ENCODE measurements at places on chromosomes 4 and X.
A peak's percentile ranks its signal among the peaks of the same experiment; 100 is the strongest.

DNA sequence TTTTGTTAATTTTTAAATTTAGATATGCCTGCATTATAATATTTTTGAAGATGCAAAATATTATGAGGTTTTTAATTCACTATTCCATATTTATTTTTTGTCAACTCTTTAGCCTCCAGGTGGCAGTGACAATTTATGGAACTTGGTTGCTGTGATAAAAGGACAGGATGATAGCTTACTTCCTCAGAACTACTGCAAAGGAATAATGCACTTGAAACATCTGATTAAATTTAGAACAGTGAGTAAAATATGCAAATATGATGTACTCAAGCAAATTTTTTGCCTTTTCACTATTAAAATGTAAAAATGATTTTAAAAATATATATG lies 45.1 kb downstream of the SPATA4 start:
- peak; percentile 21 for DNase-seq

DNA sequence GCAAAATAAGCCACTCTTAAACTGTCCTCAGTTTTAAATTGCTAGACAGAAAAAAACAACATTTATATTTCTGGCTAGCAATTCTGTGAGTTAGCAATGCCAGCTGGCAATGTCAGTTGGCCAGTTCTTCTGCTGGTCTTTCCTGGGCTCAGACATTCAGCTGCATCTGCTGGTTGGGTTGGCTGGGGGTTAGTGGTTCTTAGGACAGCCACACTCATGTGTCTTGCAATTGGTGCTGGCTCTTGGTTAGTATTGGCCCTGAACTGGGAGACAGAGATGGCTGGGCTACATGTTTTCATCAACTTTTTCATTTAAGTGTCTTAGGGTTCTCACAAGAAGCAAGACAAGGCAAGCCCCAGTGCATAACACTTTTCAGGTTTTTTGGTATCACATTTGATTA lies 48.0 kb upstream of the PDLIM5 start:
- DNase-seq = no peak

DNA sequence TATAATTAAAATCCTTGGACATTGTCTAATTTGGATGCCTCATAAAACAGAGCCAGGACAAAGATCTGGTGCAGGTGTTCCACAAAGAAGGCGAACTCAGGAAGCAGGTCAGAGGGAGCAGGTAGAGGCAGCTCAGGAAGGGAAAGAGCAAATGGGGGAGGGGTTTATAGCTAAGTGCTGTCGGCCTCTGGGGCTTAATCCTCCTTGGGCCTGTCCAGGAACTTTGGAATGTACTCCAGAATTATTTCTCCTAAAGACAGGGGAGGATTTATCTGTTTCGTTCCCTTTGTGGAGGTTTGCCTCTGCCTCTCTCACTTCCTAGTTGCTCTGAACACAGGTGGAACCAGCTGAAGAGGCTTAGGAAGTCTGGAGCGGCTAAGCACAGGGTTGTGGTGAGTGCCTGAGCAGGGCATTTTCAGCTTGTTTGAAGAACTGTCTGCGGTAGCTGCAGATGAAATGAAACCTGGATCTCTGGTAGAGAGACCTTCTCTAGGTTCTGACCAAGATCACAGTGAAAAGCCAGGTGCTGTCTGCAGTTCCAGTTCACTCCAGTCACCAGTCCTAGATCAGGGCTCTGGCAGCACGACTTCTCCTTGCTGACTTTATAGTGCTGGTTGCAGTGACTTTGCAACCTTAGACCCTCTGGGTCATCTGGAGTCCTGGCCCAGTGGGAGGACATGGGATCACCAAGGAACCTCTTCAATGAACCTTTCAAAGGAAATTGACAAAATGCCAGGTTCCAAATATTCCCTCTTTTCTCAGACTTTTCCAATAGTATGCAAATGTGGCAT lies 519.2 kb downstream of the PCDH10 start:
- no peak for DNase-seq

- DNase-seq = no peak
These were observed 626 bp downstream of the TBC1D1 start for GRCh38 chr4:37891260-37892159.

DNA sequence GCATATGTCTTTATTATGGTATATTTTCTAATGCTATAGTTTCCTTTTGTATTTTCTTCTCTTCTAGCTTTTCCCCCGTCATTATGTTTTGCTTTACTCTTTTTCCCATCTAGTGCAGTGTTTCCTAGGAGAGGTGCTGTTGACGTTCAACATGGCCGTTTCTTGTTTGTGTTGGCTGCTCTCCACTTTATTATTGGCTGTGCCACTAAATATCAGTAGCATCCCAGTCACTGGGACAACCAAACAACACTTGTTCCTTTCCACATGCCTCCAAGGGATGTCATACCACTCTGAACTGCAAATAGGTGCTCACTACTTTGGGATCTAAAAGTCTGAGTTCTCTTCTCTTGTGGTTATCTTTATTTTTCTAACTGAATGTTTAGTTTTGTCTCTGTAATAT lies 26.5 kb downstream of the GBA3 start:
- no peak for DNase-seq

DNA sequence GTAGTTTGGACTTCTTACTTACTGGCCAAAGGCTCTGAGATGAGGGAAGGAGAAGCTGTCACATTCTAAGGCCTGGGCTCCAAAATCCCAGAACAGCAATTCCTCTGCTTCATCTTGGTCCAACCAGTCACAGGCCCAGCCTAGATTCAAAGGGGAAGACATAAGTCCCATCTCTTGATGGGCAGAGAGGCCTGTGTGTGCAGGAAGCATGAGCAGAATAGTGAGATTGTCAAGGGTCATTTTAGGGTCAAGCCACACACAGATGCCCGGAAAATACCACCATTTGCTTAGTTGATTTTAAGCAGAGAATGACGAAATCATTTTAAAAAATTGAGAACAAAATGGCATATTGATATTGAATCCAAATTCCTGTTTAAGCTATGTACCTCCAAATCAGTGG lies 580.9 kb upstream of the ZFP42 start:
- DNase-seq = no peak

DNA sequence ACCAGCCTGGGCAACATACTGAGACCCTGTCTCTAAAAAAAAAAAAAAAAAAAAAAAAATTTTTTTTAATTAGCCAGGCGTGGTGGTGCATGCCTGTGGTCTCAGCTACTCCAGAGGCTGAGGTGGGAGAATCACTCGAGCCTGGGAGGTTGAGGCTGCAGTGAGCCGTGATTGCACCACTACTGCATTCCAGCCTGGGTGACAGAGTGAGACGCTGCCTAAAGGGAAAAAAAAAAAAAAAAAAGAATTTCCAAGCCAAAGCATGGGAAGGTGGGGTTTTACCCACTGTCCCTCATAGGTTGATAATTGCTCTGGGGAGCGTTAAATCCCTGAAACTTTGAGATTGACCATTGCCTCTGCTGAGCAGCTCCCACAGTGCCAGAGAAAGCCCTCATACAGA lies 427.5 kb downstream of the BCOR start:
- no peak for DNase-seq

DNA sequence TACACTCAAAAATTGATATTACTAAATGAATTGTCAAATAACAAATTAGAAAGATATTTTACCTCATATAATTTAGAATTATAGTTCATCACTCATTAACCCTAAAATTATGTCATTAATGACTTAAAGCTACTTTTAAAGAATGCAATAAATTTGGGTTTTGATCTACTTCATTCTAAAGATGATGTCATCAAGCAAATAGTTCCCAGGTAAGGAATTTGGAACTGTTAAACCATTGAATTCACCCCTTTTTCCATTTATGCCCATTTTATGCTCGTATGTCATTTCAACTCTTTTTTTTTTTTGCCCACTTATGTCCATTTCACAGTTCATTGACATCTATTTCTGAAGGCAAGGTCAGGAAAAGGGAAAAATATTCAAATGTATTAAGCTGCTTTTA lies 135.5 kb downstream of the TLL1 start:
- no peak for DNase-seq

DNA sequence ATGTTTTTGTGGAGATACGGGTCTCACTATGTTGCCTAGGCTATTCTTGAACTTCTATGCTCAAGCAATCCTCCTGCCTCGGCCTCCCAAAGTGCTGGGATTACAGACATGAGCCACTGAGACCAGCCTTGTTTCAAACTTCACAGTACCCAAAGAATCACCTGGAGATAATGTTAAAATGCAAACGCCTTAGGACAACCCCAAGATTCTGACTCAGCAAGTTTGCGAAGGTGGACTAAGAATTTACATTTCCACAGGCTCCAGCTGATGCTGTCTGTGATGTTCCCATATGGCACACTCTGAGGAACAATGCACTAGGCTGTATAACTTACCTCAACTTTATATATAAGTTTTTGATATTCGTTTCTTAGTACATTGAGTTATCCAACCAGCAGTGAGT lies 984 bp upstream of the STATH start:
- no peak for DNase-seq

DNA sequence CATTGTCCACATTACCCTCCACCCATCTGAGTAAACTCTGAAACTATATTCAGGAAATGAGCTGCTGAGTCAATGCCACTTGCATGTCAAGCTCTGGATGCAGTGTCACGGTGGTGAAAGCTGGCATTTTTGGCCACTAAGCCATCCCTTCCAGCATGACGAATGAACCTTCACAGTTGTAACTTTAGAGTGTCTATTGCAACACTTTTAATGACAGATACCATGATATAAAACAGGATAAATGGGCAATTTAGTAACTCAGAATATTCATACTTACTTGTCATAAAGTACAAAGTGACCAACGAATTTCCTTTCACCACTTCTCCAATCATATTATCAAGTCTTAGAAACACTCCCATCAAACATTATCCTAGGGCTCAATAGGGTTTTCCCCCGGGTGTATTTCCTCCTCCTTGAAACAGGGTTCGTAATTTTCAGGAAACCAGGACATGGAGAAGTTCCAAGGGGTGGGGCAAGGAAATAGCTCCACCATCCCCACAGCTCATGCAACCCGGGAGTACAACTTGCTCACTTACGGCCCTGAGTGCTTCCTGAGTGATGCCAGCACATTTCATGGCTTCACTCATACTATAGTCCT lies 73.1 kb downstream of the MTHFD2L start:
- DNase-seq = no peak

GRCh38 chrX:53594354-53594753 lies 92.2 kb downstream of the HUWE1 start:
- DNase-seq = no peak

- DNase-seq = no peak
These were observed 35.6 kb downstream of the BCLAF3 start for GRCh38 chrX:19955306-19955705.

DNA sequence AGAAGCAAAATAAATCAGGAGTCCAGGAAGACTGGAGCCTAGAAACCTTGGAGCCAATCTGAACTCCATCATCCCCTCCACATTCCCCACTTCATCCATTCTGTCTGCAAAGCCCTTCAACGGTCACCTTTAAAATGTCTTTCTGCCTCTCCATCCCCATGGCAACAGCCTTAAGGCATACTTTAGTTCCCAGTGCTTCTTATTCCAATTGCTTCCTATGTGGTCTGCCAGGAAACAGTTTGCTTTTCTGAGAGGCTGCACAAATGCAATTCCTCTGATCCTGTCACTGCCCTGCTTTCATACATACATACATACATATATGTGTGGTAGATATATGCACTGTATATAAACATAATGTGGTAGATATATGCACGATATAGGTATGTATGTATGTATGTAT lies 786 bp upstream of the MAGEH1 start:
- no peak for DNase-seq
